ENCODE measurements at places on chromosomes 3 and 15. TPM values are rescaled to one million over a fixed set of nuclear protein-coding genes. Genes with fewer than 3 reads are reported as not detected.
A peak's percentile ranks its signal among the peaks of the same experiment; 100 is the strongest.

GRCh38 chr3:72164635-72164978, 379.7 kb upstream of the PROK2 start:
- no peak for DNase-seq

GRCh38 chr3:152087153-152087552, 181.6 kb upstream of the MBNL1 start:
- no peak for DNase-seq

DNA sequence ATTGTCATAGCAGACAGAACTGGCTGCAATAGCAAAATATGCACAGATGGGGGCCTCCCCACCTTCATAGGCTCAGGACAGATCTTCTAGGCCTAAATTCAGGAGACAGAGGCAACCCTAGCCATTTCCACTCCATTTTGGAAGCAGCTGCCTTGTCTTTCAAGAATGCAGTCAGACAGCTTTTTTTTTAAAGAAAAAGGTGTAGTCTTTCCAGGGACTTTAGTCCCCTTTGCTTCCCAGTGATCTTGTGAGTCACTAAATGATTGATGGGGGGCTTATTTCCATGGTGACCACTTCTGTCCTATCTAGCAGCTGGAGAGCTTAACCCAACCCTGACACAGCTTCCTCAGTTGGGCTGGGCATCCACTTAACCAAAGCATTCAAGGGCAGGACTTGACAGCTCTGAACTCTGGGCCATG, 165.9 kb downstream of the TPRG1 start:
- DNase-seq = no peak

GRCh38 chr3:183117056-183117455, 17.8 kb upstream of the MCCC1 start:
- DNase-seq = no peak

- peak; percentile 36 for DNase-seq
Measured at GRCh38 chr3:166013073-166013679, 176.0 kb upstream of the BCHE start.

DNA sequence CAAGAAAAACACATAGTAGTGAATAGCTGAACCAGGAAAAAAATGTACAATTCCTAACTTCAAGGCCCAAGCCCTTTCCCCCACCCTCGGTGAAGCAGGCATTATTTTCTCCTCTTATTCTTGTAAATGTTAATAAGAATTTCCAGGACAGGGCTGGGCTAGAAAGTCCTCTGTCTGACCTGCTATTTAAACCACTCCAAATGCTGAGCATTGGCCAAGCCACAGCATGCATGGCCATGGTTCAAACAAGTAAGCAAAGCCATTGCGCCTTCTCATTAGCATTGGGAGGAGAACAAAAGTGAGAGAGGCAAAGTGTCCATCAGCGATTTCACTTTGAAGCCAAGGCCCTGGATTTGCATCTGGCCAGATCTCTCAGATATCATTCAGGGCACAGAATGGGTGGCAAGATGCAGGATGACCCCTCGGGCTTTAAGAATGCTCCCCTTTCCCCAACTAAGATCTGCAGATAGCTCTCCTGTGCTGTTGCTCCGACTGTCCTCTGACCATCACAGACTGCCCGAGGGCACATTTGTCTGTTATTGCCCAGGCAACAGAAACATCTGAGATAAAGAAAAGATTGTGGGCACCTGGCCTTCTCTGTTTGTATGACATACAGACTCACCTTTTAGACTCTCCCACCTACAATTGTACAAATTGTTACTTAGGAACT, 46.3 kb downstream of the CEMIP start:
- DNase-seq = no peak

DNA sequence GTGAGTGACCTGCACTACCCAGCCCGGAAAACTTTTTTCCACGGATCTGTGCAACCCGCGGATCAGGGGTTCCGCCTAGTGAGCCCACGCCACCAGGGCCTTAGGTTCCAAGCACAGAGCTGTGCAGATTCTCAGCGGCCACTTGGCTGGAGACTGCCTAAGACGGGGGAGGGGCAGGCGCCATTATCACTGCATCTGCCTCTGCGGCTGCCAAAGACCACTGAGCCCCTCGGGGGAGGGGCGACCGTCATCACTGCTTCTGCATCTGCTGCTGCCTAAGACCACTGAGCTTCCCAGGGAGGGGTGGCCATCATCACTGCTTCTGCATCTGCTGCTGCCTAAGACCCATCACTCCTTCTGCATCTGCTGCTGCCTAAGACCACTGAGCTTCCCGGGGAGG, 460.2 kb downstream of the OCA2 start:
- DNase-seq = peak; percentile 0

- DNase-seq = no peak
Measured at GRCh38 chr3:131701153-131701770, 198.5 kb upstream of the MRPL3 start.

DNA sequence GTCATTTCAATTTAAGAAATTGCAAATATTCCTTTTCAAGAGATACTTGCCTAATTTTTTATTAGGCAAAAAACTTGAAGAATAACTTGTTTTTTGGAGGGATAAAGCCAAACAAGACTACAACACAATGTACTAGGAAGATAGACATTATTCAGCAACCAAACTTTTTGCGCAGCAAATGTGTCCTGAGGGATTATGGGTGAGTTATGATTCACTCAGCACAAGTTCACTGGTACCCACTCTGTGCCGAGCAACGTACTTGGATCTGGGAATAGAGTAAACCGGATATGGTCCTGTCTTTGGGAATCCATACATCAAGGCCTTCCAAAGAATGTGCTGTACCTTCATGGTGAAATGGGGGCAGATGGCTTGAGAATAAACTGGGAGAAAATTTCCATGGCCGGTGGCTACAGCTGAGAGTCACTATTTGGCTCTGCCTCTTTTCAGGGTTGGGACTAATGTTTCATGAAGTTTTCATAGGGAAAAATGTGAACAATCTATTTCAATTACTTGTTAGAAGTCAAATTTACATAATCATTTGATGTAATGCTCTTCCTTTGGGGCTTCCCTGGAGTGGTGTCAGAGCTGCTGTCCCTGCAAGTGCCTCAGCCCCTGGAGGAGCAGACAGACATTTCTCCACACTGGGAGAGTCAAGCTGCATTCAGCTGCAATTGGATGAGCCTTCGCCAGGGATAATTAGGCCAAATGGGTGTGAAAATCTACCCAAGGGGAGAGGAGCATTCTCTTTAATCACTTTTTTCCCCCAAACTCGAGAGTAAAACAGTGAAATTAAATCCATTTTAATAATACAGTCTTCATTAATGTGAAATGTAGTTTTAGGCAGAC, 315.2 kb downstream of the CLSTN2 start:
- no peak for DNase-seq

GRCh38 chr3:134713671-134714070, 62.8 kb upstream of the KY start:
- no peak for DNase-seq

DNA sequence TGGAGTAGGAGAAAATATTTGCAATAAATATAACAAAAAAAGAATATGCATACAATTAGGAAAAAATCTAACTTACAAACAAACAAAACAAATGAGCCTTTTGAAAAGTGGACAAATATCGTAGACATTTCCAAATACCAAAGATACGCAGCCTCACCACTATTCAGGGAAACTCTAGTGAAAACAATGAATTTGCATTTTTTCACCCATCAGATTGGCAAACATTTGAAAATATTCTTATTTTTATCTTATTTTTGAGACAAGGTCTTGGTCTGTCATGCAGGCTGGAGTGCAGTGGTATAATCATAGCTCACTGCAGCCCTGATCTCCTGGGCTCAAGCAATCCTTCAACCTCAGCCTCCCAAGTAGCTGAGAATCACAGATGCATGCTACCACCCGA, 15.5 kb downstream of the AP3S2 start:
- no peak for DNase-seq

GRCh38 chr3:121988146-121988545, 33.9 kb downstream of the ILDR1 start:
- DNase-seq = no peak

DNA sequence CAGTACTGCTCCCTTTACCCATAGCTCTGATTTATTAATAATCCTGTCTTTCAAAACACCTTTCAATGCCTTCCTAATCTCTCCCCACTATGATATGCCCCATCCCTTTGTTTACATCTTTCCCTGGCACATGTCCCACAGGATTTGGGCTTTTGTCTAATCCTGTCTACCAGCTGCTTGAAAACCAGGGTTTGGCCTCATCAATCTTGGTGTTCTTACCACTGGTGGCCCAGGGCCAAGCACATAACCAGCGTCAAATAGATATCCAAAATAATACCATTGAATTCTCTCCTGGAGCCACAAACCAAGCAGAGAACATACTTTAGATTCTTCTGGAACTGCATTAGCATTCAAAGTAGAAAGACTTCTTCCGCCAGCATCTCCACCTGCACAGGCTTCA, 104.8 kb upstream of the PPP2R3A start:
- DNase-seq = no peak

DNA sequence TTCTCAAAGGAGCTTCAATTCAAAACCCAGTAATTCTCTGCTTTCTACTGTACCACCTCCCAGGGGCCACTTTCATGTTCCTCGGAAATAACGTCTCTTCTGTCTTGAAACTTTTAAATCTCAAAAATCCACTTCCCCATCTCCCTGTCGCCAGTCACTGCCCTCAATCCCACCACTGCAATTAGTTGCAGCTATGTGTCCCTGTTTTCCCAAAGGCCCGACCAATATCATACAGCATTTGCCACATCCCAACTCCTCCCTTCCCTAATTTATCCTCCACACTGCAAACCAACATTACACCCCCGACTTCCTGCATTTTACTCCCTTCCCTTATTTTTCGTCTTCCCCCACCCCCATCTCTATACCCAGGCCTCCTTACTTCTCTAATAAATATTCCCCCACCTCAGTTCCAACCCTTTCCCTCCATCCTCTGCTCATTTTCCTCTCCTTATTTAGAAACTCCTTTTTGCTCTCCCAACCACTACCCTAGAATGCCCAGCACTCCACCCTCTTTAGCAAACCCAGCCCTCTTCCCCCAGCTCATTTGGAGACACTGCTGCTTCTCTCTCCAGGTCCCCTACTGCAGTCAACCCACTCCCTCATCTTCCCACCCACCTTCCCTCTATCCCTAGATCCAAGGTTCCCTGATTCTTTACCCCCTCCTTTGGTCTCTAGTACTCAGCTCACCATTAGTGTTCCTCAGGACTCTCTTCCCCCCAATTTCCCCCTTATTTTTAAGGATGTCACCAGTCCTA, 1.1 kb downstream of the NPTN start:
- DNase-seq = no peak

DNA sequence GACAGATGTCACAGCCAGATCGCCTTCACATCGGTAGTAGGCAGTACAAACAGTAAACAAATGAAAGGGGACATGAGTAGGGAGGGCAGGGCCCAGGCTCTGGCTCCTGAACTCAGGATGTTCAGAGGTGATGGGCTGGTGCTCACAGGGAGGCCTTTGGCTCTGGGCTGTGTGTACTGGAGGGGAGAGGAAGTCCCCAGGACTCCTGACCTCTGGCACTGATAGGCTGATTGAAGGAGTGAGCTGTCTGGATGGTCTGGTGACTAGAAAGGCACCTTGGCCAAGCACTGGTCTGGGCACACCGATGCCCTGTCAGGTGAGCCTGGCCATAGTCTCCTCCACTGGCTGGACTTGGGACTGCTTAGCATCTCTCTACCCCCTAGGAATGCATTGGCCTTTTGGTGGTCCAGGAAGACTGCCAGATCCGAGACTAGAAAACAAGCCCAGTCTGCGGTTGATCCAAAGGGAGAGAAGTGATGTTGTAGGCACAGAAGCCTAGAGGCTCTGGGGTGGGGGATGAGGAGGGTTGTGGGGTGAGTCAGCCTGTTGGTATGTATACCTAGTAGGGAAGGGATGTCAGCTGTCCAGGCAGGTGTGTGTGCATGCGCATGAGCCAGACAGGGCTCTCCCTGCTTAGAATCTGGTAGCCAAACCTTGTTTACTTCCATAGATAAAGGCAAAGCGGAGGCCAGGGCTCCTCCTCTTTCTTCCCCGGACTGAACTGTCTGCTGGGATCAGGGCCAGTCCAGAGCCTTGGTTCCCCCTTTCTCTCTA, 1.9 kb downstream of the SPINT1 start:
- no peak for DNase-seq

TUSC7 gene
- total RNA-seq = not detected

SHC4 gene
- 0.51 TPM for total RNA-seq

TRAIP gene
- total RNA-seq = 3.2 TPM

GHSR gene
- not detected for total RNA-seq

RPUSD2 gene
- total RNA-seq = 11.1 TPM

GPR62 gene
- total RNA-seq = under 0.01 TPM

ROBO1 gene
- 0.64 TPM for total RNA-seq

ACAN gene
- total RNA-seq = 0.13 TPM

CFAP100 gene
- not detected for total RNA-seq

GABRR3 gene
- not detected for total RNA-seq

STRIT1 gene
- not detected for total RNA-seq
